ENCODE measurements at places on chromosomes 4 and X. TPM values are rescaled to one million over a fixed set of nuclear protein-coding genes. Genes with fewer than 3 reads are reported as not detected.

The ELF4 gene
- 6.5 TPM for total RNA-seq

The SMIM10 gene
- 3.6 TPM for total RNA-seq

The CCKAR gene
- 1.3 TPM for total RNA-seq

The MAOA gene
- total RNA-seq = 58.4 TPM

The CSTF2 gene
- 22.9 TPM for total RNA-seq

The RASSF6 gene
- 4.2 TPM for total RNA-seq

The SSX2 gene
- total RNA-seq = not detected

The CXCL5 gene
- 0.44 TPM for total RNA-seq

The ARHGAP4 gene
- 37.3 TPM for total RNA-seq

The ARHGEF6 gene
- 15.6 TPM for total RNA-seq

The ABCG2 gene
- 20.2 TPM for total RNA-seq

The CASP6 gene
- total RNA-seq = 34.6 TPM

The USP26 gene
- not detected for total RNA-seq

The CYLC1 gene
- not detected for total RNA-seq

The MPP1 gene
- 22.2 TPM for total RNA-seq

The SPON2 gene
- total RNA-seq = 69.1 TPM

The EVC2 gene
- total RNA-seq = 10.8 TPM

The UGT2B11 gene
- total RNA-seq = not detected

The ABHD18 gene
- total RNA-seq = 18.1 TPM

The OSTC gene
- total RNA-seq = 91.8 TPM

The UGT8 gene
- total RNA-seq = 2.1 TPM

The L1CAM gene
- total RNA-seq = 57.3 TPM

The LRP2BP gene
- 9.7 TPM for total RNA-seq

The DUSP9 gene
- not detected for total RNA-seq

The FAM9B gene
- not detected for total RNA-seq

The PALLD gene
- 128 TPM for total RNA-seq

The HSD17B11 gene
- total RNA-seq = 30.1 TPM

The PCDH10 gene
- total RNA-seq = 19.4 TPM

The TMEM255A gene
- total RNA-seq = 3.4 TPM

The AFM gene
- total RNA-seq = not detected

The CSAG1 gene
- not detected for total RNA-seq

The ODAPH gene
- not detected for total RNA-seq

The IL1RAPL1 gene
- total RNA-seq = 9.1 TPM

The SYTL4 gene
- total RNA-seq = 32.8 TPM

The CT45A5 gene
- total RNA-seq = not detected

The TMEM156 gene
- total RNA-seq = 1.6 TPM

The DCAF4L1 gene
- 0.16 TPM for total RNA-seq

The FHIP1A gene
- total RNA-seq = 32.1 TPM

The ATOH1 gene
- total RNA-seq = not detected
